ENCODE measurements at places on chromosomes 1 and 21.

DNA sequence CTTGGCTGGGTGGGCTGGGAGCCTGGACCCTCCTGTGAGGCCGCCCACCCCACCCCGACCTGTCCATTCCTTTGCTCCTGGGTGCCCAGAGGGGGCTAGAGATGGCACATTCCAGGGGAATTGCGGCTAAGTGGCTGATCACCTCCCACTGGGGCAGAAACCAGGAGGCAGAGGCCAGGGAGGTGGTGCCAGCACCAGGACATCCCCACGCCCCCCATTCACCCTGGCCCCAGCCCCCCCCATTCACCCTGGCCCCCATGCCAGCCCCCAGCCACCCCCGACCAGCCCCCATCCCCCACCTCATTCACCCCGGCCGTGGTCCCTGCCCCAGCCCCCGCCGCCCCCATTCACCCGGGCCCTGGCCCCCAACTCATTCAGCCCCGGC, 6.2 kb downstream of the C1QTNF12 start:
- no peak for DNase-seq

DNA sequence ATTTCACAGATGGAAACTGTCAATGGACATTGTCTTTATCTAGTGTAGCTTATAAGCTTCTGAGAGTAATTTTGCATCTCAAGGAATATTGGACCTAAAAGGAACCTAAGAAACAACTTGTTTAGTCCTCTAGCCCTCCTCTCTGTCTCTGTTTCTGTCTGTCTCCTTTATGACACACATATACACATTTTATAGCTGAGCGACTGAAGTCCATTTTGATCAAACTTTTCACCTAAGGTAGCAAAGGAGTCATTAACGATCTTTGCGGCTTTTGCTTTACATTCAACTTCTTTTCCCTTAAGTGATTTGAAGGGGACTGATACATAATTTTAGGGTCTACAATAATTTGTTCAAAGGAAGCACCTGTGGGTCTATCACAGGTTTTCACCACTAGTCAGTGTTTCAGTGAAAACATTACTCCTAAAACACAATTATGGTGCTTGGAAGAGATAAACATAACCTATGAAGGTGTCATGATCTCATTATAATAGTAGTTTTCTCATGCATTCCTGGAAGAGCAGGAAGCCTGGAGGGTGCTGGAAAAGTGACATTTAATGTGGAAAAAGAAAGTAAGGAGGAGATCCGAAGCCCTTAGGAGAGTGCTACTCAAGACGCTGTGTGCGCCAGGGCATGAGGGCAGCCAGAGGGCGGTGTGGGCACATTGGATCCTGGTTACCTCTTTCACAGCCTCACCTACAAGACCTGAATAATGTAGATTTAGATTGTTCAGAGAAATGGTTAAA, 248.6 kb downstream of the DNM3 start:
- DNase-seq: no peak

- DNase-seq: peak; percentile 67
These were observed 93.3 kb downstream of the PDE9A start for GRCh38 chr21:42746593-42747275.

DNA sequence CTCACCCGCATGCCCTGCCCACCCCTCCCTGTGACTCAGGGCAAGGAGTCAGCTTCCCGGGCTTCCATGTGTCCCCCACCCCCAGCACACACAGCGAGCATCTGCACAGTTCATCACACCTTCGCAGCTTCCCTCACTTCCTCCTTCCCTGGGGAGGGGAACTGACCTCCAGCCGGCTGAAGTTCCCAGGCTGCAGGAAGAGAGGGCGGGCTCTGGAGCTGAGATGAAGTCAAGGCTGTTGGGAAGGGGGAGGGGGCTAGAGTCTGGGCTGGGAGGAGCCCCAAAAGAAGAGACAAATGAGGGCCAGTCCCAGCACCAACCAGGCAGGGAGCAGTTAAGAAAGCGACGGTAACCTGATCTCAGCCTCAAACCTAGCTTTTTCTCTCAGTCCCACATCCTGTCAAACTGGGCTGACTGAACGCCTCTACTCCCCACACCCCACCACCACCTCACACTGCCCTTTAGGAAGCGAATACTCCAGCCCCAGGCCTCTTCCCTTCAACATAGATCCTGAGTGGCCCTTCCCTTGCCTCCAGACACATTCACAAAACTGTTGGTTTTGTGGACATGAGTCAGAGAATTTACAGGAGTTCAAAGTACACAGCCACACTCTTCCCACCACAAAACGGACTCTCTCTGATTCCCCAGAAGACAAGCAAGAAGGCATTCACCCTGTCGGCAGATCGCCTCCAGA, 1.8 kb downstream of the RHOC start:
- peak; percentile 69 for DNase-seq

DNA sequence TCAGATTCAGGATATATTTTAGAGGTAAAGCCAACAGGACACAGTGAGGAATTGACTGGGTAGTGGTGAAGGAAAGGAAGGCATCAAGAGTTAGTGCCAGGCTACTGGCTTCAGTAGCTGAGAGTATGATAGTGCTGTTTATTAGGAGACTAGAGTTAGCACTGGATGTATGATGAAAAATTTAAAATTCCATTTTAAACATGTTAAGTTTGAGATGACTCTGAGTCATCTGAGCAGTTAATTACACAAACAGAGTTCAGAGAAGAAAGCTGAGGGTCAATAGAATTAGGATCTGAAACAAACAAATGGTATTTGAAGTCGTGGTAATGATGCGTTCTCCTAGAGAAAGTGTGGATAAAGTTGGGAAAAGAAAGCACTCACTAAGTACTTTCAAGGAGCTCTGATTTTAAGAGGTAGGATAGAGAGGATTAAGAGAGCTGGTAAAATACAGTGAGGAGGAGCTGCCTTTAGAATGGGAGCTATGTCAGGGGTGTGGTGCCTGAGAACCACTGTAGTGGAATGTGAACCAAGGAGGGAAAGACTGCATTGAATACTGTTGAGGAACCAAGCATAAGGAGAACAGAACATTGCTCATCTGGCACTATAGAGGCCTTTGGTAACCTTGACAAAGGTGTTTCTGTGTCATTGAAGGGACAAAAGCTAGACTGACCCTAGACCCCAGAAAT, 21.7 kb upstream of the SHCBP1L start:
- DNase-seq: no peak

GRCh38 chr21:18801468-18801867, 397.9 kb upstream of the TMPRSS15 start:
- DNase-seq: no peak

DNA sequence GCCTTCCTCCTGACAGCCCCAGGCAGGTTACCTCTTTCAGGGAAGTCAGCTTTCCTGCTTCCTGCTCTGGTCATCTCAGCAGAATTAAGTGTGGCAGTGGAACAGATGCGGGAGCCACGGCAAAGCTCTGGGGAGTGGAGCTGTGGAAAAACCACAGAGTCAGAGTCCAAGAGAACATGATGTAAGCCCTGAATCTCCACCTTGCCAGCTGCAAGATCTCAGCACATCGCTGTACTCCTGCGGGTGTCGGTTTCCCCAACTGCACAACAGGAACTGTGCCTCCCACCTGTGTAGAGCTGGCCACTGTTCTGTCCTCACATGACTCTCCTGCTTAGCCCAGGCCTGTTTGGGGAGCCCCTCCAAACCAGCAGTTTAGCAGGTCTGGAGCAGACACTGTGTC, 123.7 kb downstream of the MATN1 start:
- no peak for DNase-seq

DNA sequence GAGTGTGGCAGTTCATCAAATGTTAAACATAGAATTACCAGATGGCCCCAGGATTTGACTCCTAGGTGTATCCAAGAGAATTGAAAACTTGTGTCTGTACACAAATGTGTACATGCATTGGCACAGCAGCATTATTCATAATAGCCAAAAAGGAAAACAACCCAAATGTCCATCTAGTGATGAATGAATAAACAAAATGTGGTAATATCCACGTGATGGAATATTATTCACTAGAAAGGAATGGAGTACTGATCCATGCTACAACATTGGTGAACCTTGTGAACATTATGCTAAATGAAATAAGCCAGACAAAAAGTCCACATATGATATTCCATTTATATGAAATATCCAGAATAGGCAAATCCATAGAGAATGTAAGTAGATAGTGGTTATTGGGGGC, 77.7 kb downstream of the RAVER2 start:
- DNase-seq: no peak

DNA sequence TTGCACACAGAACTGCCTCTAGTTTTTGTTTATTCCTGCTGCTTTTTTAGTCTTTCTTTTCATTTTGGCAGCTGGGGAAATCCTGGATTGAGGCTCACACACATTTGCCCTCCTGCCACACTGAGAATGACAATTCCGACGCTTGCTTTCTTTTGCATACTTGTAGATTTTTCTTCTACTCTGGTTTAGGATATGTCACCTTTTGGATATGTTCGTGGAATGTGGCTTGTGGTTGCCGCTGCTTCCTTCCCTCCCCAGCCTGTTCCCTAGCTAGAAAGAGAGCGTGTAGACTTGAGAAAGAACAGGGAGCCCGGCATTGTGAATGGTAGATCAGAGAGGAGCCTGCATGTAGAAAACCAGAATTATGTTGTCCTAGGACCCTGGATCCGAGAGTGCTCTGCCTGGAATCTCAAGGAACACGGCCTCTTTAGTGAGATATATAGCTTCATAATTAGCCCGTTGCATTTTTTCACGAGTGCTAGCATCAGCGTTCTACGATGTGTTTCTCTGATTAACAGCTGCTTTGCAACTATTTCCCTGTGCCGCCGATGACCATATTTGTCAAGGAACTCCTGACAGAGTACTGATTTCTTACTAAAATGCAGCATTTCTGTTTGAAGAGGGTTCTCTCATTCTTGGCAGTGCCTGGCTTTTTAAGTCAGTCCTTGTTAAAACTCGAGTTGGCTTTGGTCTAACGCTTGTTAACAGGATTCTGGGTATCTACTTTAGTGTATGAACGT, 56.2 kb downstream of the PEX14 start:
- DNase-seq: no peak

- DNase-seq: no peak
These were observed 21.7 kb downstream of the SDC3 start for GRCh38 chr1:30886710-30887428.

- DNase-seq: peak; percentile 61
These were observed 351.3 kb upstream of the SGIP1 start for GRCh38 chr1:66182551-66183178.

DNA sequence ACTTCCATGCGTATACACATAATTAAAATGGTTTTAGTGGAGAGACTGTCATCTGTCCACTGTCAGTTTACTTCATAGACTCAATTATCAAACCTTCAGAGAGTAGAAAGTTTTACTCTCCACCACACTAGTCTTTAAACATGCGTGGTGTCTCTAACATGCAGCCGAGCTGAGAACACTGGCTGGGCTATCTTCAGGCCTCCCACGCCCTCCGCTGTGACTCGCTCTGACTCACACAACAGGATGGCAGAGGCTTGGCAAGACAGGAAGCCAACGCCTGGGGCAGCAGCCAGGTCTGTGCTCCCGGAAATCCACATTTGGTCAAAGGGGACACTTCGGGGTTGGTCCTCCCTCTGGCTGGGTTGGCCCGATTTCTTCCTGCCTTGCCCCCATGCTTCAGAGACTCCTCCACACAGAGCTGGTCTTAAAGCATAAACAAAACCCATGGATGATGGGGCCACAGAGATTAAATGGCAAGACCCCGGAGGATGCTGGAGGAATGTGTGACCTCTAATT, 22.7 kb upstream of the IFNGR2 start:
- DNase-seq: no peak

GRCh38 chr1:152533327-152533938, 19.2 kb downstream of the CRCT1 start:
- DNase-seq: no peak

- no peak for DNase-seq
These were observed 25.8 kb upstream of the BCAS2 start for GRCh38 chr1:114607223-114607622.

DNA sequence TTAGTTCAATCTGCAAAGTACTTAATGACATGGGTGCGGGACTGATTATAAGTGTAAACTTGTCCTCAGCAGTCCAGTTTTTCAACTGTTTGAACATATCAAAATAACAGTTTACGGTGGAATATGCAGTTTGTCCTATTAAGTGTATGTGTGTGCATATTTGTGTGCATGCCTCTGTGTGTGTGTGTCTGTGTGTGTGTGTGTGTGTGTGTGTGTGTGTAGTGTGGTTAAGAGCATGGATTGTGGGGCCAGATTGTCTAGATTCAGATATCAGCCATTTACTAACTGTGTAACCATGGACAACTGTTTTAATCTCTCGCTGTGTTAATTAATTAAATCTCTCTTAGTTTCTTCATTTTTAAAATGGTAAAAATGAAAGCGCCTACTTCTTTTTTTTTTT, 39.0 kb downstream of the NEXN start:
- no peak for DNase-seq

- DNase-seq: no peak
These were observed 346.2 kb upstream of the LRRC7 start for GRCh38 chr1:69221524-69221923.

GRCh38 chr1:226034482-226034881, 28.0 kb upstream of the H3-3A start:
- DNase-seq: peak; percentile 70

- peak; percentile 59 for DNase-seq
These were observed at the start of gene GPR137B for GRCh38 chr1:236142253-236143103. TSS of gene GPR137B (plus strand) at chr1:236142539. CDS start at chr1:236142623, 84 bp downstream.

- DNase-seq: no peak
These were observed 51.1 kb downstream of the ATF6 start for GRCh38 chr1:161817176-161817730.

DNA sequence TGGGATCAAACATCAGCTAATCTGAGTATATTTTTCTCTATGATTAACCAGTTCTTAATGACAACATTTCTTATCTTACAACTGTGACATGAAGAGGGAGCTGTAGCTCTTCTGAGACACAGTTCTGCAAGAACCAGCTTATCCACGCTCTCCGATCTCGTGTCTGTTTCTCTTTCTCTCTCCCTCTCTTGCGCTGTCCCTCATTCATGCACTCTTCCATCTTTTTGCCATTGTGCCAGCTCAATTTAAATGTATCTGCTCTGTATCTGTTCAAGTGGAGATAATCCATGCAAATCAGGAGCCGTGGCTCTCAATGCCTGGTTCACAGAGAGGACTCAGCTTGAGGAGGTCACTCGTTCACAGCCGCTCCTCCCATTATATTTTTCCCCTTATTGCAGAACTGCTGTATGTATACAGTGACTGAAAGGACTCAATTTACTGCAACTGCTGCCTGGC, 494.7 kb upstream of the ADGRL2 start:
- peak; percentile 59 for DNase-seq

GRCh38 chr1:1427820-1428148, 6.7 kb upstream of the ANKRD65 start:
- no peak for DNase-seq

- no peak for DNase-seq
These were observed 34.3 kb downstream of the PCNX2 start for GRCh38 chr1:233261206-233261605.

- no peak for DNase-seq
These were observed 458 bp downstream of the ZC3H12A start for GRCh38 chr1:37474697-37475379.

Measured in putamen (tissue), 1 donor.